ENCODE measurements at places on chromosomes 11 and 22. TPM values are rescaled to one million over a fixed set of nuclear protein-coding genes. Genes with fewer than 3 reads are reported as not detected.

DNA sequence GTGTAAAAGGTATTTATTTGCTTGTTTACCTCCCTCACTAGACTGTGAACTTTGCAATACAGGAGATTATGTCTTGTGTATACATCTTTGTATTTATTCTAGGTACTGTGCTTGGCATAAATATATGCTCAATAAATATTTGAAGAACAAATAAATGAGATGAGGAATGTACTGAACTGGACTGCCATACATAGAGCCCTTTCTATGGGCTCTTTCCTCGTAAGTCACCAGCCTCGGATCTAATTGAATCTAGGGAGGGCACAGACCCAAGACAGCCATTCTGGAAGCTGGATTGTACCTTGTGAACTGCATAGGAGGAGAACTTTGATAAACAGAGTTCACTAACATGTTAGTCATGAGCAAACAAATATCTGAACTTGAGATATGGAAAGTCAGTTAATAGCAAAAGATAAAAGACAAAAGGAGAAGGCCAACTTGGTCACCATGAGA, 503.9 kb downstream of the INSC start:
- DNase-seq, result no peak

DNA sequence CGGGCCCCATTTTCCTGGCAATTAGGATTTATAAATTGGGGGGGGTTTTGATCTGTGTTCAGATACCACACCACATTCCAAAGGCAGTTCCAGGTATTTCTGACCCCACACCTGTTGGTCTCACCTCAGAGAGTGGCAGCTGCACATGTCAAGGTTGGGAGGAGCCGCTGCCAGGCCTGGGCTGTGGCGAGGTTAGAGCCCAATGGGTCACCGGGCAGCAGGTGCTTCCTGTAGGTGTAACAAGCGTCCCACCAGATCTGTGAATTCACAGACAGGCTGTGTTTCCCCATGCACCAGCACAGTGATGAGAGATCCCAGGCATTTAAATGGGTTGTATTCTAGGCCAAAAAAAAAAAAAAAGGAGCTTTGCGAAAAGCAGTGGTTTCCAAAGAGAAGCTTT, 58.6 kb downstream of the CABIN1 start:
- no peak for DNase-seq

DNA sequence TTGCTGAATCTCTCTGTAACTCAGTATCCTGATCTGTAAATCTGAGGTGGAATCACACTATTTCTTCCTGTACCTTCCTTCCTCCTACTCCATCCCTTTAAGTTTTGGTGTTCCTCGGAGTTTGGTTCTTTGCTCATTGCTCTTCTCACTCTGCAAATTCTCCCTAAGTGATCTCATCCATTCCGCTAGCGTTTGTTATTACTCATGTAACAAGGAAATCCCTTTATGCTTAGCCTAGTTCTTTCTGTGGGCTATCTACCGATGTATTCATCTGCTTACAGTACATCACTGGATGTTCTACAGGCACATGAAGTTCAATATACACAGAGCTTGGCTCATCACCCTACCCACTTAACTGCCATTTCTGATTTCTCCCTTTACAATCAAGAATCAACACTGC, 1.6 kb upstream of the CEP295 start:
- DNase-seq, result no peak

Gene SNX32
- total RNA-seq, result 4.0 TPM

- DNase-seq, result no peak
Observed at GRCh38 chr11:5223146-5223545, 3.7 kb downstream of the HBB start.

Data from testis (tissue), 5 donors.